ENCODE measurements at places on chromosomes 2 and 18.

DNA sequence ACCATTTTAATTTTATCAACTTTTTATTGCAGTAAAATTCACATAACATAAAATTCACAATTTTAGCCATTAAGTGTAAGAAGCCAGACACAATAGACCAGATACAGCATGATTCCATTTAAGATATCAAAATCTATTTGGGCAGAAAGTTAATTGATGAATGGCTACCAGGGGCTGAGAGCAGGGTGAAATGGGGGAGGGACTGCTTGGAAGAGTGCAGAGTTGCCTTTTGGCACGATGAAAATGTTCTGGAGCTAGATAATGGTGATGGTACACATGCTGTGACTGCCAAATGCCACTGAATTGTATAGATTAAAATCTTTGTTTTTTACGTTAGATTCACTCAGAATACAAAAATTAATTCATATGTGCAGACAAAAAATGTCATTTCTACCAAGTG lies 289.3 kb upstream of the HNMT start:
- DNase-seq = no peak

DNA sequence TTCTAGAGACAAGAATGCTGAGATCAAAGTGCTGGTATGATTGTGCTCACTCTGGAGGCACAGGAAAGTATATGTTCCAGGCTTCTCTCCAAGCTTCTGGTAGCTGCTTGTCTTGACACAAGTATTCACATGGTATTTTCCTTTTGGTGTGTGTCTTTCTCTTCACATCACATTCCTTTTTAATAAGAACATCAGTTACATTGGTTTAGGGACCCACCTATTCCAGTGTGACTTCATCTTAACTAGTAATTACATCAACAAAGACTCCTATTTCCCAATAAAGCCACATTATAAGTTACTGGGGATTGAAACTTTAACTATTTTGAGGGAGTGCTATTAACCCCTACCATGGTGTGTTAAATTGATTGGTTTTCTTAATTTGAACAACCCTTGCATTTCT lies 119.1 kb downstream of the FSIP2 start:
- DNase-seq = no peak

GRCh38 chr2:223214394-223215253 lies 162.6 kb downstream of the KCNE4 start:
- DNase-seq = no peak

- no peak for DNase-seq
These were observed 38.6 kb upstream of the CHST9 start for GRCh38 chr18:27223526-27224291.

- DNase-seq = no peak
These were observed 61.3 kb downstream of the ASXL2 start for GRCh38 chr2:25817006-25817405.

GRCh38 chr18:627231-627630 lies 30.2 kb upstream of the TYMS start:
- no peak for DNase-seq

GRCh38 chr2:63046552-63046951 lies 4.1 kb upstream of the OTX1 start:
- no peak for DNase-seq

DNA sequence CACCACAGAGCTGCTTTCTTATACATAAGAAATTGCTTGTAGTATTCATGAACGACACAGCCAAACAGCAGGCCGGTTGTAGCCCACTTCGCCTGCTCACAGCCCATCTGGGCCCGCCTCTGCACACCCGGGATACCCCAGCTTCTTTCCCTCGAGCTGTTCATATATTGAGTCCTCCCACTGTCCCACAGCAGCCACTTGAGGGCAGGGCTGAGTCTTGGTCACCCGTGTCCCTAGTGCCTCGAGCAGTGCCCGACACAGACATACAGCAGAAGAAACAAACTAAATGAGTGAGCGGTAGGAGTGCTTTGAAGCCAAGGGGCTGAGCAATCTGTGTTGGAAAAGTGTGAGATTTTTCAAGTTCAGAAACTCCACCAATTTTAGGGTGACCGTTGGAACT lies 251.4 kb downstream of the KLHL29 start:
- no peak for DNase-seq

DNA sequence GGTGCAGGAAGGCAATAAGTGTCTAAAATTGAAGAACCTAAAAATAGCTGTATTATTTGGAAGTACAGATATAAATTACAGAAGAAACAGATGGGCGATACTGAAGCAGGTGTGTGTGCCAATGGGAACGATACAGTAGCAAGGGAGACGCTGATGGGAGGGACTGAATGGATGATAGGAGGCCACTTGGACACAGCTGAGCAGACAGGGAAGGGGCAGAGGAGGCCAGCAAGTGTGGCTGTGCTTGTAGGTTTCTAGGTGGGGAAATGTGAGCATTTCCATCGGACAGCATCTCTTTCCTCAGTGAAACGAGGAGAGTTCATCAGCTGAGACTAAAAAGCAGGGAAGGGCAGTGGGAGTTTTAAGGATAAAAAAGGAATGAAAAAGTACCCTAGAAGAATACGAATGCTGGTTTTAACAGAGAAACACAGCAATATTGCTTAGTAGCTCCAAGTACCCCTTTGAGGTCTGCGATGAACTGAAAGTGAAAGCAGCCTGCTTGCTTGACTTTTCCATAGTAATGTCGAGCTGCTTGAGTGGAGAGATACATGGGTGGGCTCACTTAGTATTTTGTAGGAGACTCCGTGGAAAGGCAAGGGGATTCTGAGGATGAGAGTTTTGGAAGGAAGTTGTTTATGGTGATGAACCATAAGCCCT lies 91.7 kb upstream of the EPC2 start:
- no peak for DNase-seq

- no peak for DNase-seq
These were observed 220.6 kb upstream of the COPS8 start for GRCh38 chr2:236865052-236865451.

DNA sequence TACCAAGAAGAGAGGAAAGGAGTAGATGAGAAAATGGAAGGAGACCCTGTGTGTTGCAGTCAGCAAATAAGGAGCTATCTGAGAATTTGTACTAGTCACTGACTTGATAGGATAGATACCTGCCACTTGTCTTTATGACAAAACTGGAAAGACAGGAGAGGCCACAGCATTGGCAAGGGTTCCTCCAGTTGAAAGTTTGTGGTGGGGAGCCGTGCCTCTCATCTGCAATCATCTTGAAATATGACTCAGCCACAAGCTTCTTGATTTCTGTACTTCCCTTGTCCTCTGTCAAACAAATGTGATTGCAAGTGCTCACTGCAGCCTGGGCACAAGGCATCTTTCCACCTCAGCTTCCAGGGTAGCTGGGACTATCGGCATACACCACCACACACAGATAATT lies 99.1 kb downstream of the GREB1L start:
- DNase-seq = no peak

- no peak for DNase-seq
These were observed 608.8 kb downstream of the LRP1B start for GRCh38 chr2:141522048-141522447.

GRCh38 chr2:173346035-173346434 lies 8.6 kb upstream of the CDCA7 start:
- DNase-seq = no peak

GRCh38 chr2:189657867-189658266 lies 3.4 kb upstream of the ASNSD1 start:
- DNase-seq = peak; percentile 44

- DNase-seq = no peak
These were observed 797 bp downstream of the NXPH2 start for GRCh38 chr2:138779406-138779780.

- no peak for DNase-seq
These were observed 111.8 kb downstream of the STPG4 start for GRCh38 chr2:47043142-47043890.

GRCh38 chr2:212973347-212973746 lies 178.1 kb downstream of the IKZF2 start:
- DNase-seq = no peak

DNA sequence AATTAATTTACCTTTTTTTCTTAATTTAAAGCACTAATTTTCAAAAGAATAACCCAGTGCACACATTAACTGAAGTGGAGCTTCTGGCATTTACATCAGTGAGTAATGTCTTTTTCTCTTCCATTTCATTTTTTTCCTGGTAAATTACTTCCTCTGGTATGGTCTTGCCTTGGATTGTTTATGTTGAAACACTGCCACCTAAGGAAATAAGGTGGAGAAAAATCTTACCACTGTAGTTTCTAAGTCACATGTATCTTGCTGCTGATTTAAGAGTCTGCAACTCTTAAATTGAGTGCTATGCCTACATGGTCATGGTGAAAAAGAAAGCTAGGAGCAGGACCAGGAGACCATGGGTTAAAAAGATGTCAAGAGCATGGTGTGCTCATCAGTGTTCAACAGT lies 51.0 kb downstream of the TTC27 start:
- DNase-seq = no peak

DNA sequence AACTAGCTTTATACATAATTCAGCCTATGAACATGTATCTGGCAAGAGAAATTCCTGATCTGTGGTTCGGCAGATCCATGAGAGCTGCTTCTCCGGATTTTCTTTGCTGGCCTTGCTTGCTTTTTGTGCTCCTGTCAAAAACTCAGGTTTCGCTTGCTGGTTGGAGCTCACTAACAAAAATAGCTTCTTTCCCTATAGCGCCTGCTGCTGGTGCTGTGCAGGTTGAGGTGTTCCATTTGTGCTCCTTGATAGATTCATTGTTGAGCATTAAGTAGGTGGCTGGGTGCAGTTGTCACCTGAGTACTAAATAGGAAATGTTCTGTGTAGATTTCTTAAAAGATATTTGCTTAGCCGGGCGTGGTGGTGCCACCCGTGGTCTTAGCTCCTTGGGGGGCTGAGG lies 148.1 kb downstream of the PRPF40A start:
- no peak for DNase-seq

GRCh38 chr2:53820711-53821110 lies 33.9 kb downstream of the ERLEC1 start:
- DNase-seq = no peak

GRCh38 chr2:26571316-26571715 lies 69.8 kb downstream of the CIB4 start:
- DNase-seq = no peak

DNA sequence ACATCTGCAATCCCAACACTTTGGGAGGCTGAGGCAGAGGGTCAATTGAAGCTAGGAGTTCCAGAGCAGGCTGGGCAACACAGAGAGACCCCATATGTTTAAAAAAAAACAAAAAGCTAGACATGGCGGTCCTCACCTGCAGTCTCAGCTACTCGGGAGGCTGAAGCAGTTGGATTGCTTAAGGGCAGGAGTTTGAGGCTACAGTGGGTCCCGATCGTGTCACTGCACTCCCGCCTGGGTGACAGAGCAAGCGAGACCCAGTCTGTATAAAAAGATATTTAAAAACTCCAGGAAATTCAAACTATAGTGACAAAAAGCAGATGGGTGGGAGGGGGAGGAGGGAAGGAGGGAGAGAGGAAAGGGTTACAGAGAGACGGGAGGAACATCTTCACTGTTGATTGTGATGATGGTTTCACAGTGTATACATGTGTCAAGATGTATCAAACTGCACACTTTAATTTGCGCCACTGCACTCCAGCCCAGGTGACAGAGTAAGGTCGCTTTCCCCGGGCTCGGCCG lies 942 bp upstream of the ZNF236 start:
- DNase-seq = no peak

DNA sequence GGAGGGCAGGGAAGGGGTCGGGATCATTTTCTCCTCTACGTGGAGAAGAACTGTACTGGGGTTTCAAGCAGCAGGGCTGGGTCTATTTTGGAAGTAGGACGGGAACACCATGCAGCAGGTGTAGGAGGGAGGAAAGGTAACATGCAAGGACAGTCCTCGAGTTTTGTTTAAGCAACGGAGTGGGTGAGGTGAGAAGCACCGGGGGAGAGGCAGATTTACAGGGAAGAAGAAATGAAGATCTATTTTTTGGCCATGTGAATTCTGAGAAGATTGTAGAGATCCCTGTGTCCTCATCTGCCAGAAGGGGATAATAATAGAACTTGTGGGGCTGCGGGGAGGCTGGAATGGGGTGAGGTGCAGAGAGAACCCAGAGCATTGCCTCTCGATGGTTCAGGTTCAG lies 85.6 kb downstream of the INPP5D start:
- DNase-seq = no peak

DNA sequence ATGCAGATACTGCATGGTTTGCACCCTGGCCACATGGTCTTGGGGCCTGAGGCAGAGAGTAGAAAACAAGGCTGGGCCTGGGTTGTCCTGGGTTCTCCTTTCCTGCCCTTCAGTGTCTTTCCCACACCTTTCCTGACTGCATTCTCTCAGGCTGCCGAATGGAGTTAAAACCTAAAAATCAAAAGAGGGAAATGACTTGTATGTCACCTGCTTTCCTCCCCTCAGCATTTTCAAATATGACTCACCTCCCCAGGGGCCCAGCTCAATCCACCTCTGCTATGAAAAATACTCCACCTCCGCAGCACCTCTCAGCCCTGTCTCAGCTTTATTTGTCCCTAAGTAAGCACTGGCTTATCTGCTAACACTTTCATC lies 457.8 kb upstream of the MEX3C start:
- DNase-seq = no peak

GRCh38 chr2:65204461-65205210 lies 23.0 kb upstream of the ACTR2 start:
- peak; percentile 18 for DNase-seq

- DNase-seq = no peak
These were observed 127.8 kb upstream of the DDX18 start for GRCh38 chr2:117686699-117687098.

DNA sequence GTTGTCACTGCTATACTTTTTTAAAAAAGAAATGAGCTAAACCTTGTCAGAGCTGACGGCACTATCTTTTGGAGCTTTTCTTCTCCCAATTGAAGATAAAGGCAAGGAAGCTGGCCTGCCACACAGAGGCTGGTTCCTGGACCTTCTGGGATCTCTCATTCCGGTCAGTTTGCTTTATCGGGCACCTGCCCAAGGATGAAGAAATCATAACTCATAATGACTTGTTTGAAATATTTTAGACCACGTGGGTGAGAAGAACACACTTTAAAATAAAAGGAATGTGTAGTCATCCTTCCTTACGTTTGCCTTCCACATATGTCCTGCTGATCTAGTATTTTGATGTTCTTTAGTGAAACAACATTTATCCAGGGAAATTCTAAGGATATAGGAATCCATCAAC lies 535.7 kb downstream of the DCC start:
- DNase-seq = no peak

GRCh38 chr18:64405161-64405560 lies 256.3 kb upstream of the LINC00305 start:
- DNase-seq = no peak

- no peak for DNase-seq
These were observed 88.4 kb downstream of the DSEL start for GRCh38 chr18:67428158-67428557.

DNA sequence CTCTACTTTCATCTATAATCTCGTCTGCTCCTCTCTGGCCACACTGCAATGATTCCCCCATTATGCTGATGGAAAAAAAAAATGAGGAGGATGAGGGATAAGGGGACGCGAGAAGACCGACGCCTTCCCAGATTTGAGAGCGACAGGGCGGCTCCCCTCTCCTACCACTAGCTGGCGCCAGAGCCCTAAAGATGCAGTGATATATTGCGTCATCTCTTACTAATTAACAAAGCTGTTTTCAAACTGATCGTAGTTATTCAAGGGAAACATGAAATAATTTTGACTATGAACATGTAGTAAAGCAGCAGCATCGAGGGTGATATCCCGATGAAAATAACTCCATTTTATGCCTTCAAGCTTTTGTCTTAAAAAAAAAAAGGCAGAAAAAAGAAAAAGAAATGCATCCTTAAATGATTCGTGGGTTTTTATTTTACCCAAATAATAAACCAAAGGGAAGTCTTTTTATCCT lies 48.0 kb upstream of the HNRNPA3 start:
- DNase-seq = peak; percentile 78

GRCh38 chr2:54030806-54031205 lies 60.0 kb upstream of the PSME4 start:
- DNase-seq = no peak

All from activated gamma-delta T cell treated with Interleukin-2 at 50 U/mL for 16 hours (primary cell).